ENCODE measurements at places on chromosomes 2 and 18.

GRCh38 chr2:102103992-102104871, 38.3 kb upstream of the IL1R1 start:
- DNase-seq, result peak; percentile 93

- no peak for DNase-seq
Measured at GRCh38 chr2:1798115-1798784, 53.9 kb upstream of the PXDN start.

DNA sequence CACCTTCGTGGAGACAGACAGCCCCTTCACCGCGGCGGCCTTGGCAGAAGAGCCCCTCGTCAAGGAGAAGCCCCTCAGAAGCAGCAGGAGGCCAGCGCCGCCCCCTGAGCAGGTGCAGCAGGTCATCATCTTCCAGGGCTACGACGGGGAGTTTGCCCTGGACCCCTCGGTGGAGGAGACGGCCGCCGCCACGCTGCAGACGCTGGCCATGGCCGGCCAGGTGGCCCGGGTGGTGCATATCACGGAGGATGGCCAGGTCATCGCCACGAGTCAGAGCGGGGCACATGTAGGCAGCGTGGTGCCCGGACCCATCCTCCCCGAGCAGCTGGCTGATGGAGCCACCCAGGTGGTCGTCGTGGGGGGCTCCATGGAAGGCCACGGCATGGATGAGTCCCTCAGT, 145.7 kb downstream of the PTGR3 start:
- no peak for DNase-seq

GRCh38 chr2:186181625-186182024, 304.4 kb upstream of the ZC3H15 start:
- no peak for DNase-seq

- DNase-seq, result no peak
Measured at GRCh38 chr2:6855860-6856547, 9.7 kb downstream of the CMPK2 start.

- DNase-seq, result no peak
Measured at GRCh38 chr18:31876707-31877106, 66.2 kb downstream of the TRAPPC8 start.

GRCh38 chr2:11343650-11344341, 640 bp downstream of the ROCK2 start:
- no peak for DNase-seq

GRCh38 chr18:22667616-22668422, 250.1 kb upstream of the CTAGE1 start:
- no peak for DNase-seq

GRCh38 chr2:40248294-40248693, 203.6 kb downstream of the SLC8A1 start:
- DNase-seq, result no peak

- no peak for DNase-seq
Measured at GRCh38 chr2:209456489-209456888, 32.6 kb downstream of the MAP2 start.

DNA sequence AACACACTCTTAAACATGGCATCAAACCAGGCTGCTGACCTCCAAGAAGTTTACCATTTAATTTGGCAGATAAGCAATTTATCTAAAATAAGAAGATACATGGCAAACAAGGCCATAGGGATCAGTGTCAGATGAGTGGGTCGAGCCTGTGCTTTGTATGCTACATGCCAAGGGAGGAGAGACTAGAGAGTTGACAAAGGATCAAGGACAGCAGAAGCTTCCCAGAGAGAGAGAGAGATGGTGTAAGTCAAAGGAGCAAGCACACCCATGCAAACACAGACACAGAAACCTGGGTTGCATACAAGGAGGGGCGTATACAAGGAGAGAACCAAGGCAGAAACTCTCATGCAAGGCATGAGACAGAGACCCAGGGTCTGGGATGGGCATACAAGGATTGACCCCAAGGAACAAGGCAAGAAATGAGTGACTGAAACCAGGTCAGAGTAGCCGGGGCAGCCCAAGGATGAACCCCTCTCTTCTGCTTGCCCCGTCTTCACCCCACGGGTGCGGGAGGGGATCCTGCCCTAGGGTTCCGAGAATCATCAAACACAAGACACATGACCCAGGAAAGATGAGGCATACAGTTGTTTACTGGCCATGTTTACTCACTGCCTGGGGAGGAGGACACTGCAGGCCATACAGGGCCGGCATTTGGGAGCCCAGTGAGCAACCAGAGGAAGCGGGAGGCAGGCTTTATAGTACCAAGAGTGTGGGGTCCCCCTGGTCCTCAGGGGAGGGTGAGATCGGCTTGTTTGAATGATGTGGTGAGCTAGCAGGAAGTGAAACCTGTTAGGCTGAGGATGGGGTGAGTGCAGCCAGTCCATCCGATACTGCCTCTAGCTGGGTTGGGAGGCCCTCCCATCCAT, 529.2 kb upstream of the ID2 start:
- no peak for DNase-seq

DNA sequence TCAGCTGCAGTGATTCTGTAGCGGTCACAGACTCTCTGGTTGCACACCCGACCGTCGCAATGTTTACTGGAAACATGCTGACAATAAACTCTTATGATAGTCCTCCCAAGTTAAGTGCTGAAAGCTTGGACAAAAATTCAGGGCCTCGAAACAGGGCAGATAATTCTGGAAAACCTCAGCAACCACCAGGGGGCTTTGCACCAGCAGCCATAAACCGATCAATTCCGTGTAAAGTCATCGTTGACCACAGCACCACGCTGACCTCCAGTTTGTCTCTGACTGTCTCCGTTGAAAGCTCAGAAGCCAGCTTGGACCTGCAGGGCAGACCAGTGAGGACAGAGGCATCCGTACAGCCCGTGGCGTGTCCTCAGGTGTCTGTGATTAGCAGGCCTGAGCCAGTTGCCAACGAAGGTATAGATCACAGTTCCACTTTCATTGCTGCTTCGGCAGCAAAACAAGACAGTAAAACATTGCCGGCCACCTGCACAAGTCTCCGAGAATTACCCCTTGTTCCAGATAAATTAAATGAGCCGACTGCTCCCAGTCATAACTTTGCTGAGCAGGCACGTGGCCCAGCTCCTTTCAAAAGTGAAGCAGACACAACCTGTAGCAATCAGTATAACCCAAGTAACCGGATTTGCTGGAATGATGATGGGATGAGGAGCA, 166.1 kb downstream of the ASXL3 start:
- DNase-seq, result no peak

DNA sequence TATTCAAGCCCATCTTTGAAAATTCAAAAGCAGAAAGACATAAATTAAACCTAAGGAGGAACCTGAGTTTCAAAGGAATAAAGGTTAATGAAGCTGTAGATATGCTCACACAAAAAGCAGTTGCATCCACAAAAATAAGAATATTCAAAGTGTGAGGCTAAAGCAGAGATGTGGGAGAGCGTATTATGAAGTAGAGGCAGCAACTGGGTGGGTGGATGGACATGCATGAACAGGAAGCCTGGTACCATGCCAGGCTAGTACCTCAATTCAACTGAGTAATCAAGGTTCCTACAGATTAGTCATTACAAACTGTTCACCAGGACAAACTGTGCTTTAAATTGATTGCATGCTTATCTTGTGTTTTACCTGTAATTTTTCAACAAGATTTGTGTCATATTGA, 330.0 kb upstream of the PKDCC start:
- DNase-seq, result no peak

DNA sequence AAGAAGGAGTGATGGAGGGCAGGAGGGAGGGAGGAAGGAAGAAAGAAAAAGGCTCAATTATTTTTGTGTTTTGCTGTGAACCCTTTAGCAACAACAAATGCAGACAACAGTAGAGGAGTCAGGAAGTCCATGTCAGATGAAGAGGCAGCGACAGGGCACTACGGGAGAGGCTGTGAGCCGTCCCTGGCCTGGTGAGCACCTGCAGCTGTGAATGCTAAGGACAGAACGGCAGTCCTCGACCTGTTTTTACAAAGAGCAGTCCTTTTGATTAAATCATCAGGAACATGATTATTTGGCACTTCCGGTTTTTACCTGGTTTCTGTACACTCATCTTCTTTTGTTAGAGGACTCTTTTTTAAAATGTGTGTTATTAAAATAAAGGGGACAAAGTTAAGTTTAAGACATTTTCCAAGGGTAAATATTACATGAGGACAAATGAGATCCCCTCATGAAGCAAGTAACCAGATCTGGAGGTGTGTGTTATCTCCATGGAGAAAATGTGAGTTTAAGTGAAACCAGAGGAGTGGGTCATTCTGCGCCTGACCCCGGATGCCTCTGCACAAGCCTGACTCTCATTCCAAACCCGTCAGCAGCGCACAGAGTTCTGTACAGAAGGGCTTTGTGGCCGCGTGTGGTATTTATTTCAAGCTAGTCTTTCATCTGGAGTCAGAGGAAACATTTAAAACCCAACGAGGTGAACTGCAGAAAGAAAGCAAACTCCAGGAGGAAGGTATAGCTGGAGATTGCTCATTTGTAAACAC, 492.5 kb downstream of the SOX11 start:
- DNase-seq, result no peak

GRCh38 chr2:25586726-25587144, 86.6 kb downstream of the DTNB start:
- no peak for DNase-seq

GRCh38 chr2:105895990-105896764, 151.5 kb downstream of the NCK2 start:
- DNase-seq, result no peak

GRCh38 chr2:216113572-216113971, 4.4 kb downstream of the XRCC5 start:
- DNase-seq, result no peak

DNA sequence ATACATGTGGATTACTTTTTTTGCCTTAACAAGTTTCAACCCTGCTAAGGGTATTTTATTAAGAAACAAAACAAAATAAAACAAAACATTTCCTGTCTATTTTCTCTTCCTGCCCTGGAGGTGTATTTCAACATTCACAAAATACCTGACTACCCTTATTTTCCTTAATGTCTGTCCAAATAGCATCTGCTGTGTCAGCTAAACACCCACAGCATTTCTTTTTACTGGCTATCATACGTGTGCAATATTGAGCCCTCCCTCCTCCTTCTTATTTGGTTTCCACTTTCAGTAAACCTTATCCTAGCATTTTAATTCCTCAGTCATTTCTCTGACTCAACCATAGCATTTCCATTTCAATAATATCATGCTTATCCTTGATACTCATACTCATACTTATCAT, 1420.0 kb upstream of the ZEB2 start:
- no peak for DNase-seq

GRCh38 chr18:48887294-48887904, 63.4 kb downstream of the SMAD7 start:
- no peak for DNase-seq

DNA sequence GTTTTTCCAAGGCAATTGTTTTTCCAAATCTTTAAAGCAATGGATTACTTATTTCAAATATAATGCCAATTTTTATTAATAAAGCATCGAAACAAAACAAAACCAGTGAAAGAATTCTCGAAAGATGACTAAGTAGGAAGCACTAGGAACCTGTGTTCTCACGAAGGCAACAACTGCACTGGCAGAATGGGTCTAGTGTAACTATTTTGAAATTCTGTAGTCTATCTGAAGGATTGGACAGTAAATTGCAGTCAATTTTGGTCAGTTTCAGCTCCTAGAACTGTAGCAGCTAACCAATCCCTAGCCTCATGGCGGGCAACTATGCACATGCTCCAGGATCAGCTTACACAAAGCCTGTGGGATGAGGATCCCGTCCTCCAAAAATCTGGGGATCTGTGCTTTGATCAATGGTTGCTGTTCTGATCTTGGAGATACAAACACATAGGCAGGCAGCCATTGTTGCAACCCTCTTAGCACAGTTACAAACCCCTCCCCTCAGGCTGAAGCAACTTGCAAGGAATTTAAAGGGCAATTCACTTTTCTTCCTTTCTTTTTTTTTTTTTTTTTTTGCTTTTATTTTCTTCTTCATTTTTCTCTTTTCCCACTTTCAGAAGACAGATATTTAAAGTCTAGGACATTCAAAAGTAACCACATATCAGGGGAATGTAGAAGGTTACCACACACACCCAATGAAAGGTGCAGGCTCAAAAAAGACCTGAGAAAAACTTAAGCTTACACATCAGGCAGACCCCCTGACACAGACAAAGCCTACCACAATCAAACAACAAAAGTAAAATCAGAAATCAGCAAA, 147.6 kb downstream of the THADA start:
- no peak for DNase-seq

DNA sequence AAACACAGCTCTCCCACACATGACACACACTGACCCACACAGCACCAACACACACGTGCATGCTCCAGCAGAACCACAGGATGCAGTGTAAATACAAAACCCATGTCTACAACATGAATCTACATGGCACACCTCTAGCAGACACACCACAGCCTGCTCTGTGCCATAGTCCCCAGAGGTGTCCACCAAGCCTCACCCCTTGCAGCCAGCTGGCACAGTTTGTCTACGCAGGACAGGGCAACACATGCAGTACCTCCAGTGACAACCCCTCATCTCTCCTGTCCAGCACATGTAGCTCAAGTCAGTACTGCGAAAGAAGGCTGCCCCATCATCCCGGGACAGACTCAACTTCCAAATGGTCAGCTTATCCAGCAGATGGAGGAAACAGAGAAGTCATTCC, 18.9 kb downstream of the CELF4 start:
- no peak for DNase-seq

GRCh38 chr2:129293326-129293725, 686.1 kb upstream of the RAB6C start:
- no peak for DNase-seq

- no peak for DNase-seq
Measured at GRCh38 chr18:32760391-32760790, 12.4 kb downstream of the KLHL14 start.

GRCh38 chr2:223976635-223977226, 19.5 kb downstream of the MRPL44 start:
- DNase-seq, result no peak

DNA sequence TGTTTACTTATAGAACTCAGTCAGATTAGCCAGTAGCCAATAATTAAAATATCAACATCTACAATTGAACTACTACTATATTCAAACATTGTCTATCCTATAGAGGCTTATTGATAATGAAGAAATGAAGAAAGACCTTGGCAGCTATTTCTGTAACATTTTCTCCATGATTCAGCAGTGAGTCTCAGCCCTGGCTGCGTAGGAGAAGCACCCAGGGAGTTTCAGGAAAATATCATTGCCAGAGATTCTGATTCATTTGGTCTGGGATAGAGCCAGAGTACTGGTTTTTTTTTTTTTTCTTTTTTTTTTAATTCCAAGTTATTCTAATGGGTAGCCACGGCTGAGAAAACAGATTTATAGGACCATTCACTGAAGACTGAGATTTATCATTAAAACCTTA, 404.8 kb downstream of the TXNL1 start:
- peak; percentile 70 for DNase-seq

DNA sequence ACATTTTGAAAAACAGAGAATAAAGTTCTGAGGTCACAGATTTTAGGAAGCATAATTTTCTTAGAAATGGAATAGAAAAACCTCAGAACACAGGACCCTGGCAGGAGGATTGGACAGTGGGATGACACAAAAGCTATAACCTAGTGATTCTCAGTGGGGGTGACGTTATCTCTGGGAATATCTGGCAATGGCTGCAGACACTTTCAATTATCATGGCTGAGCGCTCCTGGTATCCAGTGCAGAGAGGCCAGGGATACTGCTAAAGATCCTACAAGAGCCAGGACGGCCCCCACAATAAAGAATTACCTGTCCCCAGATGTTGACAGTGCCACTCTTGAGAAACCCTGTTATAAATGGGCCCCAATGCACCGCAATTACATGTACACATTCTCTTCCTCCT, 117.2 kb upstream of the SPRED2 start:
- no peak for DNase-seq
